ENCODE measurements at places on chromosomes 4 and X.

DNA sequence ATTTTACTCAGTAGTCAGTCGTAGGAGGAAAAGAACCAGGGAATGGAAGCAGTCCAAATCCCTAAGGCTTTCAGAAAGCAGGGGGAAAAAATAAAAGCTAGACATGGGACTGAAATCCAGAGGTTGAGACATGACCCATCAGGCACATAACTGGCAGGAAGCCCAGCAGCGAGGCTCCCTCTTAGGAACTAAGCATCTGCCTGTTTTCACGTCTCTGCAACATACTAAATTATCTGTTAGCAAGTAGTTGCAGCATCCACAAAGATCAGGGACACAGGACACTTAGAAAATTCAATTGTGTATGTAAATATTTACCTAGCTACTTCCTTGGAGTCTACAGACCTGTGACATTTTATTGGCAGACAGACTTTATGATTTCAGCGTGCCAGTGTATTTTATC lies 118.0 kb upstream of the EDNRA start:
- DNase-seq, result no peak

DNA sequence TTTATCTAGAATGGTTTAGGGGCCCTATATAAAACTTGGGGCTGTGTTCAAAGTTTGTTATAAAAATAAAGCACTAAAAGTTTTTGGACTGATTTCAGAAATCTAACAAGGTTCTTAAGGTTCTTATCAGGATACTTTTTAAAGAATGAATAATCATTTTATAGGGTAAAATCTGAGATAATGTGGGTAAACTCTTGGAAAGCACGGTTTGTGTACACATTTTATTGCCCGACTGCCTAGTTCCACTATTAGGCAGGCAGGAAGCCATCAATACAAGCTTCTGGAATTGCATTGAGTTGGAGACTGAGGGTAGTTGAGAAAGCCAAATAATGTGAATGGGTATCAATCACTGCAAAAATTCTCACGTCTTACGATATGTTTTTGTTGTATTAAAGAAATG lies 331.0 kb upstream of the PITX2 start:
- DNase-seq, result no peak

GRCh38 chr4:77629885-77630284 lies 24.3 kb downstream of the CXCL13 start:
- DNase-seq, result peak; percentile 88

- no peak for DNase-seq
Observed at GRCh38 chr4:74638001-74638400, 156.3 kb downstream of the BTC start.

DNA sequence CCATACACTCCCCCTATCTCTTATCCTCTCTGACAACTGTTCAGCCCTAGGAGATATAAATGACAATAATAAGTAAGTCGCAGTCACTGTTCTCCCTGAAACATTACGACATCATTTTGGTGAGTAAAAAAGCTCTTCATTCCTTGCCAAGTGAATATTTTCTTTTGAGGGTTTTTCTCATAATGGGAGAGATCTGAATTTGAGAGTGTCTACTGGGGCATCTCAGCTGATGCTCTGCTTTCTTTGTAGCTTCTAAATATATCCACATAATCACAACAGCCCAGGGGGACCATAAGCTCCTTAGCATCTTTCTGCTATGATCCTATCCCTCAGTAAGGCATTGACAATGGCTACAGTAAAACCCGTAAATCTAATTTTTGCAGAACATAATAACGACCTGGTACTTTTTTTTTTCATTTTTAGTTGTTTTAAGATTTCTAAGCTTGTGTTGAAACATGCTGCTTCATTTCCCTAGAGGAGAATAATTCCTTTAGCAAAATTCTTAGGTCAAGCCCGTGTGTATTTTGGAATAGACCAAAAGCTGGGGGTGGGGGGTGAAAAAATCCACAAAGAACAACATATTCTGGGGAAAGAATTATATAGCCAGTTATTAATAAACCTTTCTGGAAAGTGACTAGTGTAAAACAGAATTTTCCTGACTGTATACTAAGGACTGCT lies 78.1 kb upstream of the GPM6B start:
- DNase-seq, result no peak

- no peak for DNase-seq
Observed at GRCh38 chr4:16155528-16156169, 70.6 kb downstream of the TAPT1 start.

DNA sequence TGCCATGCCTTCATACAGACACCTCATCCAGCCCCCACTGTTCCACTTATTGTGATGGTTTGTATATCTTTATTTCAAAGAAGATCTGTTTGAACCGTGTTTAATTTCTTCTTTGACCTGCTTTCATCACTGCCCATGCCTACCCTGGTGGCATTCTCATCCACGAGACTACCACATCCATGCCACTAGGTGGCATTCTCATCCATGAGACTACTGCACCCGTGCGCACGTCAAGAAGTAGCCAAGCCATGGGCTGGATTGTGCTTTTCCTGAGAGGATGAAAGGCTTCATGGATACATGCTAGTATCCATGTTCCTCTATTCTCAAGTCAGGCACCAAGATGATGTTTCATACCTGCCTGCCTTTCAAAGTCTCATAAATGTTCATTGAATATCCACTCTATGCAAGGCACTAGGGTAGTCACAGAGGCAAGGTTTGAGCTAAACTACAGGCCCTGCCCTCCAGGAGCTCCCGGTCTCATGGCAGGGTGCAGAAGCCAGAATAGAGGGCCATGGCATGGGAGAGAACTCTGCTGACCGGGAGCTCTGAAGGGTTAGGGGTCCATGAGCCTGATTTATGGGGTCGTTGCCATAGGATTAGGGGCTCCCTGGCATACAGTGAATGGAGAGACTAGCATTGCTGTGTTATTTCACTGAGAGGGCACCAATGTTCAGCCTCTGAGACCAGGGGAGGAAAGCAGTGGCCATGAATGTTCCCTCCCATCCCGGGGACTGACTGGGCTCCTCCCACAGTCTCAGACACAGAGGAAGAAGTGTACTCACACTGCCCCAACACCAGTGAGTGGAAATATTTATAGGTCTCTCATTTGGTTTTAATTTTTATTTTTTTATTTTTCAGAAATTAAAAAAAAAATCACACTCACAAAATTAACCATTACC lies 24.8 kb upstream of the EOLA2 start:
- DNase-seq, result peak; percentile 50

DNA sequence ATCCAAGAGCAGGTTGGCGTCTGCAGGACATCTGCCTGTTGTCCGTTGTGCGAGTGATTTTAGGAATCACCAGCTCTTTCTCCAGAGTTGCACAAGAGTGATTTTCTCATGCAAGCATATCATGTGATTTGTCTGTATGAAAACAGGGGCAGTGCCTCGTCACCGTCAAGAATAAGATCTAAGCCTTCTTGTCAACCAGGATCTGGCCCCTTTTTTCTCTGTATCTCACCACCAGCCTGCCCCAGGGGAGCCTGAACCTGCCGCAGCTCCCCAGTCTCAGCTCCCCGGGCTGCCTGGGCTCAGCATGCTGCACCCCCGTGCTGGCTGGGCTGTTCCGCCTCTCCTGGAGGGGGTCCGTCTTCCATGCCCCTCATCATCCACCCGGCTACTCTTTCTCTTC lies 90.5 kb downstream of the STOX2 start:
- no peak for DNase-seq

DNA sequence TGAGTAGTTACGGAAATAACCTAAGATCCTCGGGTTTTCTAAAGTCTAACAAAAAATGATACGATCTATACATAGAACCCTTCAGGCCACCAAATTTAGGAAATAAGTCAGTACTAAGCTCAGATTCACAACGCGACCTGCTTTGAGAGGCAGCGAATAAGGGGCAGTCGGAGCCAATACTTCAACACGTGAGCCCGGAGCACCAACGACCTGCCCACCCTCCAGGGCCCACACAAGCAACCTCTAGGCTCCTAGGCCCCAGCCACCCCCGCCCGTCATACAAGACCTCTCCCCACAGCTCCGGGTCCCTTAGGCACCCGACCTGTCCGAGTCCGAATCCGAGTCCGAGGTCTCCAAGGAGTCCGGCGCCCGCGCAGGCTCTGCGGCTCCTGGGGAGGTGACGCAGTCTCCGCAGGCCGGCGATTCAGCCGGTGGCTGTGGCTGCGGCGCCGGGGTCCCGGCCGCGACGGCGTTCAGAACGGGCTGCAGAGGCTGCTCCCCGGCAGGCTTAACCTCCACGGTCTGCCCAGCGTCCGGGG lies 580 bp downstream of the NAF1 start:
- DNase-seq, result peak; percentile 60

- no peak for DNase-seq
Observed at GRCh38 chr4:74205559-74205958, 47.6 kb downstream of the MTHFD2L start.

DNA sequence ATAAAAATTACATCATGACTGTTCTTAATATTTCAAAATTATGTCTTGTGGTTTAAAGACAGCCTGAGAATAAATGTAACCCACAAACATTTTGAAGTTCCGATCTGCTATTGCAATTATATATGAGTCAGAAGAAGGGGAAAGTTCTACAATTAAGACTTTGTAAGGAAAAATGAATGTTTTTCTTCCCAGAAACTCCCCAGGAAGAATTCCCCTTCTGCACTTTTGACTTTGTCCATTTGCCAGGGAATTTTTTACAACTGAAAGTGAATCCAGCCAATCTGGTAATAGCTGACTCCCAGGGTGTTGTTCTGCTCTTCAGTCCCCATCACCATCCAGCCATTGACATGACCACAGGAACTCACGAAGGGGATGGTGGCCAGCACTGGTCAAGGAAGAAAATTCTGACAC lies 61.6 kb upstream of the NOCT start:
- no peak for DNase-seq

- no peak for DNase-seq
Observed at GRCh38 chr4:78937837-78938236, 1.4 kb downstream of the PAQR3 start.

GRCh38 chr4:121736735-121737351 lies 28.1 kb downstream of the SMIM43 start:
- DNase-seq, result peak; percentile 30

DNA sequence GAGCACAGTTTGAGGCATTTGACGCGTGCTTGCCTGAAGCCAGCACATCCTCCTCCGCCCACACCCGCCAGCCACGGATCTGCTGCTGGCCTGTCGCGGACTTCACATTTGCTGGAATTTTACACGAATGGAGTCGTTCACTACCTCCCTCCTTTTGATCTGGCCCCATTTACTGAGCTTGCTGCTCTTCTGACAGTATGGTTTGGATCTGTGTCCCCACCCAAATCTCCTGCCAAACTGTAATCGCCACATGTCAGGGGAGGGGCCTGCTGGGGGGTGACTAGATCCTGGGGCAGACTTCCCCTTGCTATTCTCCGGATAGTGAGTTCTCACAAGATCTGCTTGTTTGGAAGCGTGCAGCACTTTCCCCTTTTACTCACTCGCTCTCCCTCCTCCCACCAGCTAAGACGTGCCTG lies 19.9 kb upstream of the CPLX1 start:
- no peak for DNase-seq

GRCh38 chr4:68865188-68865638 lies 49.4 kb downstream of the UGT2B10 start:
- DNase-seq, result no peak

GRCh38 chr4:148332486-148332885 lies 109.7 kb downstream of the NR3C2 start:
- no peak for DNase-seq

DNA sequence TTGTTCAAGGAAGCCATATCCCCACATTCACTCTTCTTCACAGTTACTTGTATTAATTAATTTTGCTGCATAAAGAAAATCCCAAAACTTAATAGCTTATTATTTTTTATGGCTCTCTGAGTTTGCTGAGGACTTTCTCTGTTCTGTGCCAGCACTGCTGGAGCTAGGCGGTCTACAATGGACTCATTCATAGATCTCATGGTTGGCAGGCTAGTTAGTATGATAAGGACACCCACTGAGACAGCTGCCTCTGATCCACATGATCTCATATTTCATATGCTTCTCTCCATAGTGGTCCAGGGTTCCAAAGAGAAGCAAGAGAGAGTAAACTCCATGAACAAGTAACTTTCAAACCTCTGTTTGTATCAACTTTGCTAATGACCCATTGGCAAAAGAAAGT lies 170.2 kb downstream of the ADGRA3 start:
- DNase-seq, result no peak

DNA sequence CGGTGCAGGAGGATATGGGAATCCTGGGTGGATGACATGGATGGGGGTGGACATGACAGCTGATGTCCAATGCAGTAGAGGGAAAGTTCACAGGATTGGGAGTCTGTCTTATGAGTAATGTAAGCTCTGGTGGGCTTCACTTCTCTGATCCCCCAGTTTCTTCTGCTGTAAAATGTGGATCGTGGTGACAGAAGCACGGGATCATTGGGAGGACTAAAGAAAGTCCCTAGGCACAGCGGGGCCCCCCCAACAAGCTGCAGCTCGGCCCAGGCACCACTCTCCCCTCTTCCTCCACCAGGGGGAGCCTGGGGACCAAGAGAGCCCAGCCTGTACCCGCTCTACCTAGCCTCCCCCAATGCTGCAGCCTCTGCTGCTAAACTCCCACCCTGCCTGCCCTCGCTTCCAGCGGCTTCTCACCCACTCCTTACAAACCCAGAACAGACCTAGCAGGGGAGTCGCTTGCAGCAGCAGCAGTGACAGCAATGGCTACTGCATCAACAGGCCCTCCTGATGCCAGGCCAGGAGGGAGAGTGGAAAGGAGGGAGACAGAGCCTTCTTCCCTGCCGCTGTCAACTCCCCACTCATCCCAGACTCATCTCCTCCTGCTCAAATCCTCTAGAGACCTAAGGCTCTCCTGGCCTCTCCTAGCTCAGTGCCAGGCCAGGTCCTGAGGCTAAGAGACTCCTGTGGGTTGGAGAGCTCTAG lies 36.1 kb upstream of the IQSEC2 start:
- DNase-seq, result peak; percentile 73

GRCh38 chr4:15089979-15090378 lies 87.7 kb downstream of the CPEB2 start:
- DNase-seq, result no peak

- DNase-seq, result no peak
Observed at GRCh38 chr4:181323061-181323460, 920.1 kb upstream of the TENM3 start.

DNA sequence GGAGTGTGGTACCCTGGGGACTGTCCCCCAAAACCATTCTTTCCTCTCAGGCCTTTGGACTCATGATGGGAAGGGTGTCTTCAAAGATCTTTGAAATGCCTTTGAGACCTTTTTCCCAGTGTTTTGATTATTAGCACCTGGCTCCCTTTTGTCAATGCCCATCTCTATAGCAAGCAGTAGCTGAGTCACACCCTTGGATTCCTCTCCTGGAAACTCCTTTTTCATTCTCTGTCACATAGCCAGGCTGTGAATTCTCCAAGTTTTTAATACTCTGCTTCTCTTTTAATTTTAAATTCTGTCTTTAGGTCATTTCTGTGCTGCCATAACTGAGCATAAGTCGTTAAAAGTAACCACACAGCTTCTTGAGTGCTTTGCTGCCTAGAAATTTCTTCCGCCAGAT lies 29.7 kb downstream of the IL21 start:
- DNase-seq, result no peak

GRCh38 chrX:11908371-11908770 lies 150.3 kb downstream of the MSL3 start:
- DNase-seq, result peak; percentile 46

GRCh38 chrX:85004255-85004654 lies 578 bp downstream of the APOOL start:
- no peak for DNase-seq

- DNase-seq, result no peak
Observed at GRCh38 chrX:13937370-13938050, 92.2 kb downstream of the GEMIN8 start.
